ENCODE measurements at places on chromosomes 12 and 14.

GRCh38 chr14:87667659-87668058, 325.3 kb downstream of the GALC start:
- DNase-seq: no peak

GRCh38 chr12:112226768-112227167, 101.4 kb downstream of the TRAFD1 start:
- no peak for DNase-seq

DNA sequence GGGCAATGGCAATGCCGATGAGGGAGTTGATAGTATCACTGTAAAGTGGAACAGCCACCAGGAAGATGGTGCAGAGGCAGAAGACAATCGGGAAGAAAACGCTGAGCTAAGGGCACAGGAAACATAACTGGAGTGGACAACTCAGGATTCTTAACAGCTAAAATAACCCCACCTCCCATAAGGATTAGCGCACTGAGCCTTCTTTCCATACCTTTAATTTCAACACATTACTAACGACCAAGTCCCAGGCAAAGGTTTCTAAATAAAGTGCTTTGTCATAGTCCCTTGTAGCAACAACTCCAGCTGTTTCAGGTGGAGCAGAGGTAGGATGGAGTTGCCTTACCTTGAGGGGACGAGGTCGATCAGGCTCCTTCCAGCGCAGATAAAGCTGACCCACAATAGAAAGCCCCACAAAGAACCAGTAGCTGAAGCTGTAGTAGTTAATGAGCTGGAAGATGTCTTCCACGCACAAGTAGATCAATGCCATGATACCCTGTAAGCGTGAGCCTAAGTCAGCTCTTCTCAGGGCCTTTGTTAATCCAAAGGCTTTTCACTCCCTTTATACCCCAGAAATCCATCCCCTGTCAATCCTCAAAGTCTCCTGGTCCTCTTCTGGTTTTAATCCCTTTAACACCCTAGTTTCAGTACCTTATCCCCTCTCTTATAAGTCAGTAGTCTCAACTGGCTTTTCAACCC, 7.7 kb downstream of the OXA1L start:
- no peak for DNase-seq

- DNase-seq: no peak
These were observed 44.3 kb downstream of the KRT80 start for GRCh38 chr12:52147367-52147963.

DNA sequence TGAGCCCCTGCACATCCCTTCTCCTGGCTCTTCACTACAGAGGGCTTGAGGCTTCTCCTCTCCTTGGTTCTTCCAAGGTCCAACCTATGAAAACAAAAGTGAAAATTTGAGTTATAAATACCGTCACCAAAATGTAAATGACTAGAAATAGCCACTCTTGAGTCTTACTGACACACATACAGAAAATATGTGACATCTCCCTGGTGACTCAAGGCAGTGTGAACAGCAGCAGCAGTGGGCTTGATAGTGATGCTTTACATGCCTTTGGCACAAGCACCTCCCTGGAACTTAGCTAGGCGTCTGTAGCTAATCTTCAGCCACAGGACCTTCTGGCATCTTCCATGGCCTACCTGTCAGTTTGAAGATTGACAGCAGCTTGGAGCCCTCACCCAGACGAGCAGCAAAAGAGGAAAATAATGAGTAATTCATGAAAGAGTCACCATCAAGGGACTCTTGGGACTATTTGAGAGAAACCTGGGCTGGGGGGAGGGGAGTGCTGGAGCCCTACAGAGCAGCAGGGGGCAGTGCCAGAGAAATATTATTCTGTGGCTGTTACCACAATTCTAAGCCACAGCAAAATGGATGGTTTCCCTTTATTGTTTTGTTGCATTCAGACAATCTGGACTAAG, 158.0 kb downstream of the KCNK10 start:
- DNase-seq: no peak

DNA sequence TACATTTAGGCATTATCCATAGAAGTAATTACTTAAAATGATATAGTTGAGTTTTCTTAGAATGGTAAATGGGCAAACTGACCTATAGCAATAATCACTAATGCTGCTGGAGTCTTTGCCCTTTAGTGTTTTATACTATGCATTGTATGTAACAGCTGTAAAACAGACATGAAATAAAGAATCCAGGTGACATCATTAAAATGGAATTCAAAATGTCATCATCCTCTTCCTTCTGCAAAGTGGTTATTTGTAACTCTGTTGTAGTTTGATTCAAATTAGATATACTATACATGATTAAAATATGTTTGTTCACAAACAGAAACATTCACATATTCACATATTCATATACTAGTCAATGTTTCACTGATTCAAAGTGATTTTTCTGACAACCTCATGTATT, 598.8 kb downstream of the SLC16A7 start:
- DNase-seq: no peak

- no peak for DNase-seq
These were observed 296.9 kb downstream of the PAWR start for GRCh38 chr12:79393842-79394241.

Data from stimulated activated naive CD4-positive, alpha-beta T cell (primary cell).